ENCODE measurements at places on chromosomes 3 and 15. TPM values are rescaled to one million over a fixed set of nuclear protein-coding genes. Genes with fewer than 3 reads are reported as not detected.
A peak's percentile ranks its signal among the peaks of the same experiment; 100 is the strongest.

ADGRG7 gene
- not detected for total RNA-seq

VIPR1 gene
- 12.4 TPM for total RNA-seq

- no peaks in the 10 kb centered on the region for H3K27me3 ChIP-seq
- H3K27ac ChIP-seq = no peak overlapping the region
- no peaks in the 10 kb centered on the region for H3K4me1 ChIP-seq
- H3K36me3 ChIP-seq = no peaks in the 10 kb centered on the region
Measured at GRCh38 chr3:21682206-21682605, 68.8 kb downstream of the ZNF385D start.

DNA sequence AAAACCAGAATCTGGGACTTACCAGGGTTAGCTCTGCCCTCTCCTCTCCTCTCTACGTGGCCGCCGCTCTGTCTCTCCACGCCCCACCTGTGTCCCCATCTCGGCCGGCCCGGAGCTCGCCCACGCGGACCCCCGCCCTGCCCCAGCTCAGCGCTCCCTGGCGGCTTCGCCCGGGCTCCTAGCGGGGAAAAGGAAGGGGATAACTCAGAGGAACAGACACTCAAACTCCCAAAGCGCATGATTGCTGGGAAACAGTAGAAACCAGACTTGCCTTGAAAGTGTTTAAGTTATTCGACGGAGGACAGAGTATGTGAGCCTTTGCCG is 5.4 kb downstream of the ISL2 start:
- H3K27ac ChIP-seq = no peak overlapping the region
- no peak for DNase-seq
- H3K4me1 ChIP-seq = peaks cover 55% of the 10 kb centered on the region
- peak overlapping the region; percentile 41 for H3K4me3 ChIP-seq

GRCh38 chr15:57595011-57595866 is 3.5 kb downstream of the MYZAP start:
- H3K27me3 ChIP-seq = no peaks in the 10 kb centered on the region
- peak; percentile 85 for DNase-seq
- peak overlapping the region; percentile 91 for H3K27ac ChIP-seq
- no peak overlapping the region for H3K4me3 ChIP-seq
- no peaks in the 10 kb centered on the region for H3K36me3 ChIP-seq

DNA sequence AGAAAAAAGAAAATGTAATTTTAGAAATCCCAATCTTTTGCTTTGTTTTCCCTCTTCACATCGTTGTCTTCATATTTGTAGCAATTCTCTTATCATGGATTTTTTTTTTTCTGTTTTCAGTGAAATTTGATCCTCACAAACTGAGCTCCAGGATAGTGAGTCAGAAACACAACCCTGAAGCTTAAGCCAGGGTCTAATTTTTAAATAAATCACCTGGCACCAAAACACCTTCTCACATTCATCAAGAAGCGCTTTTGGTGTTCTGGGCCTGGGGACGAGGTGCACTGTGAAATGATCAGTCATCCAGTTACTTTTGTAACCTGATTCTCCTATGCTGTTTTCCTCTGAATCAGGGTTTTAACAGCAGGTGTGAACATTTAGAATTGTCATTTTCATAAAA is 87.7 kb downstream of the REC114 start:
- no peaks in the 10 kb centered on the region for H3K4me1 ChIP-seq
- no peaks in the 10 kb centered on the region for H3K27me3 ChIP-seq
- no peak overlapping the region for H3K27ac ChIP-seq
- H3K4me3 ChIP-seq = no peak overlapping the region

GRCh38 chr3:111904376-111905241 is 45.5 kb downstream of the PHLDB2 start:
- no peaks in the 10 kb centered on the region for H3K27me3 ChIP-seq
- H3K36me3 ChIP-seq = no peaks in the 10 kb centered on the region
- H3K4me1 ChIP-seq = no peaks in the 10 kb centered on the region

DNA sequence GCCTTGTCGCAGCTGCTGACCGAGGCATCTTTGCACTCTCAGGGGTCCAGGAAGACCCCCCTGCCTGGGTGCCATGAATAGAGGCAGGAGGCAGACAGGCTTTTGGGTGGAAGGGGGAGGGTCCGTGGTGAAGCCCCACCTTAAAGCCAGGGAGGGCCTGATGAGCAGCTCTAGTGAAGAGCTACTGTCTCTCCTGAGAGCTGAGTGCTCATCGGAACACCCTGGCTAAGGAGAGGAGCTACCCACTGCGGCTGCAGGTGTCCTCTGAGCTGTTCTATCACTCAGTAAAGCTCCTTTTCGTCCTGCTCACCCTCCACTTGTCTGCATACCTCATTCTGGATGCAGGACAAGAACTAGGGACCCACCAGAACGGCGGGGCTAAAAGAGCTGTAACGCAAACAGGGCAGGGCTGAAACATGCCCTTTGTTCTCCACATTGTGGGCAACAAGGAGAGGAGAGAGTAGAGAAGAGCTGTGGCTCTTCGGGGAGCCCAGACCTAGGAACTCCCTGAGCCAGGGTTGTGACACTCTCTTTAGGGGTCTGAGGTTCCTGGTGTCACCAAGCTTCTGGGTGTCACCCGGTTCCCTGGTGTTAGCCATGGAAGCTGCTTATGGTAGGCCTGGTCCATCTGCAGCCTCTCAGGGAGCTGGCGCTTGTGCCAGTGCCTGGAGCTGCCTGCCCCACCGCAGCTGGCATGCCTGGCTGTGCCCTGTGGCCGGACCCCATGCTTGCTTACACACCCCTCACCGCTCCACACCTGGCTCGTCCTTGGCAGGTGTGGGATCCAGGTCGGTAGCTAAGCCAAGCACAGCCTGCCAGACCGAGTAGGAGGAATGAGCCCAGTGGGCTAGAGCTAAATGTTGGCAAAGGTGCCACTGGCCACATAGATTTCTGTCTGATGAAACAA is 26.2 kb upstream of the TFG start:
- H3K27ac ChIP-seq = no peak overlapping the region
- no peaks in the 10 kb centered on the region for H3K4me1 ChIP-seq
- no peaks in the 10 kb centered on the region for H3K36me3 ChIP-seq
- no peaks in the 10 kb centered on the region for H3K27me3 ChIP-seq
- no peak for DNase-seq

GOLGA6A gene
- not detected for total RNA-seq

DNA sequence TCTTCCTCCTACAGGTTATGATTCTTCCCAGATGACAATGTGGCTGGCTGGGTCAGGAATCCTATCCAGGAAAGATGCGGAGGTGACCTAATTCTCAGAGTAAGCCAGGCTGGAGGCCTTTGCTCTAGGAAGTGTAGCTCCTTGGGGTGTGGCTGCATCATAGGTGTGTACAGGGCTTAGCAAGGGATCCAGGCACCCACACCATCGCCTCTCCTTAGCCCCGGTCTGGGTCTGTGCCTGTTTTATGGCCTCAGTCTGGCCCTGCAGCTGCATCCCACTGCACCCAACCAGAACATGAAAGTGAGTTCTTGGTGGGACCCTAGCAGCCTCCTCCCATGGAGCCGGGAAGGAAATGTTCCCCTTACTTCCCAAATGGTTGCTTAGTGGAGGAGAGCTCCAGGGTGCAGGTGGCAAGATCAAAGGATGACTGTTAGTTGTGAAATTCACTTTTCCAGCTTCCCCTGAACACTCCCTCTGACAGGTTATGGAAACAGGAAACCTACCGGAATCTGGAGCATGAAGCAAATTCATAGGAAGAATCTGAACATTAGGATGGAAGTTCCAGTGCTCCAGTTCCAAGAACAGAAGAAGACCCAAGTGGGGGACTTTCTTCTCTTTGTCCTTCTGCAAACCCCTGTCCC is 2.7 kb upstream of the AMOTL2 start:
- DNase-seq = no peak
- H3K27me3 ChIP-seq = no peaks in the 10 kb centered on the region
- H3K36me3 ChIP-seq = no peaks in the 10 kb centered on the region
- no peak overlapping the region for H3K27ac ChIP-seq

GRCh38 chr3:7568526-7569184 is 707.7 kb downstream of the GRM7 start:
- no peak overlapping the region for H3K27ac ChIP-seq
- DNase-seq = no peak
- H3K4me3 ChIP-seq = no peak overlapping the region
- no peaks in the 10 kb centered on the region for H3K27me3 ChIP-seq
- no peaks in the 10 kb centered on the region for H3K4me1 ChIP-seq
- no peaks in the 10 kb centered on the region for H3K36me3 ChIP-seq

GRCh38 chr3:195033531-195034091 is 237.3 kb downstream of the XXYLT1 start:
- H3K4me3 ChIP-seq = no peak overlapping the region
- no peak overlapping the region for H3K27ac ChIP-seq
- no peak for DNase-seq
- no peaks in the 10 kb centered on the region for H3K27me3 ChIP-seq
- H3K4me1 ChIP-seq = no peaks in the 10 kb centered on the region
- no peaks in the 10 kb centered on the region for H3K36me3 ChIP-seq

- DNase-seq = no peak
- H3K27me3 ChIP-seq = no peaks in the 10 kb centered on the region
- H3K27ac ChIP-seq = no peak overlapping the region
- H3K4me1 ChIP-seq = no peaks in the 10 kb centered on the region
- H3K4me3 ChIP-seq = no peak overlapping the region
Measured at GRCh38 chr3:179083977-179084376, 12.4 kb upstream of the ZMAT3 start.

RPL35A gene
- total RNA-seq = 1,614 TPM

- H3K4me3 ChIP-seq = no peak overlapping the region
- H3K27ac ChIP-seq = no peak overlapping the region
- no peaks in the 10 kb centered on the region for H3K36me3 ChIP-seq
- no peaks in the 10 kb centered on the region for H3K4me1 ChIP-seq
- H3K27me3 ChIP-seq = no peaks in the 10 kb centered on the region
Measured at GRCh38 chr15:77901921-77902750, 175.4 kb downstream of the TBC1D2B start.

- DNase-seq = no peak
- H3K4me1 ChIP-seq = peaks cover 26% of the 10 kb centered on the region
- no peak overlapping the region for H3K4me3 ChIP-seq
- peak overlapping the region; percentile 15 for H3K27ac ChIP-seq
- H3K27me3 ChIP-seq = no peaks in the 10 kb centered on the region
Measured at GRCh38 chr3:20057612-20058180, 17.4 kb downstream of the KAT2B start.

GOLGA8N gene
- total RNA-seq = 6.2 TPM

- H3K4me3 ChIP-seq = no peak overlapping the region
- H3K4me1 ChIP-seq = peaks cover 7% of the 10 kb centered on the region
- H3K36me3 ChIP-seq = no peaks in the 10 kb centered on the region
Measured at GRCh38 chr15:101129851-101130380, 121.9 kb downstream of the CHSY1 start.

DNA sequence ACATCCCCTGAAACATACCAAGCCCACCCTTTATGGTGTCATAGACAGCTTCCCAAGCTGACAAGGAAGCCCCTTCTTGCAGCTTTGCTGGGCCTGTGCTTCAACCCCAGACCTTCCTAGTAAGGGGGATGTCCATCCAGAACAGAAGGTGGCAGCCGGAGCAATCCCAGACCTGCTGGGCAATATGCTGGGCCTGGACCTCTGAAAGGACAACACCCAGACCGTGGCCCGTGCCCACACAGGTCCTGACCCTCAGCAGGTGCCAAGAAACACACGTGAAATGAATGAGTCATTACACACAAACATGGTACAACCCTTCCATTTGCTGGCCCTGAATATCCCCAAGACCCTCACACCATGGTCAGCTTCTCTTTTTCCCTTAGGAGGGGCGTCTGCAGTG is 19.8 kb upstream of the VILL start:
- H3K4me3 ChIP-seq = no peak overlapping the region
- H3K27ac ChIP-seq = no peak overlapping the region
- no peaks in the 10 kb centered on the region for H3K27me3 ChIP-seq
- peaks cover 2% of the 10 kb centered on the region for H3K36me3 ChIP-seq
- no peak for DNase-seq

SLITRK3 gene
- total RNA-seq = not detected

DNA sequence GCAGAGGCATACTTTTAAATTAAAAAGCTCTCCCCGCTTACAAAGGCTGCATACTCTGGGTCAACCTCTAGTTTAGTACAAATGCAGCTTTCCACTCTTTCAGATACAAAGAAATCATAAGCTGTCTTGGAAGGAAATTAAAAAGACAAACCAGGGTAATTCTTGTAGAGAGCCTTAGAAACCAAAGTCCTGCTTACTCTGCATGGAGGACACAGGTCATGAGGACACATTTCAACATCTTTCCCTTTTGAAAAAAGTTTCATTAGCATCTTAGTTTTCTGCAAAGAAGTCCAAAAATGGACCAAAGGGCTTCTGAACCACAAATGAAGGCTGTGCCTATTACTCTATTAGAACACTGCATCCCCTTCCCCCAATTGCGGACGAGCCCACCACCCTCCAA is 50.5 kb upstream of the WNT5A start:
- H3K4me1 ChIP-seq = no peaks in the 10 kb centered on the region
- DNase-seq = no peak

DNA sequence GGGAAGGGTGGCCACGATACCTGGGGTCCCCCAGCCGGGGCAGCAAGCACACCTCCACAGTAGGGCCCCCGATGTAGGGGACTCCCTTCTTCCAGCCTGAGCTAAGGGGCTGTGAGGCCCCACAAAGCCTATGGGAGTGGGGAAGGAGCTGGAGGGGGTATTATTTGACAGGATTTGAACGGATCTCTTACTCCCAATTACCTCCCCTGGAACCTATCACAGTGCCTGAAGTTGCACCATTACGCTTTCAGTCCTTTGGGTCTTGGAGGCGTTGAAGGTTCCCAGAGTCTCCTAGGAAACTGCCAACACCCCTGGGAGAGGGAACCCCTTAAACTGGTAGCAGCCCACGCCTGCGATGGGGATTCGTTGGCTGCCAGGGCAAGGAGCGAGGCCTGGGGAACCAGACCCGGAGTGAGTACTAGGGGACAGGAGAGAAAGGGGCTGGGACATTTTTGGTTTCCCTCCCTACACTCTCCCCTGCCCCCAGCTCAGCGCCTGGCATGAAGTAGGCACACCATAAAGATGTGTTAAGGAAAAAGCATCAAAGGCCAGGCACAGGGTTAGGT is 409 bp upstream of the LHFPL4 start:
- H3K36me3 ChIP-seq = no peaks in the 10 kb centered on the region
- H3K4me3 ChIP-seq = no peak overlapping the region
- H3K27me3 ChIP-seq = peaks cover 11% of the 10 kb centered on the region
- no peaks in the 10 kb centered on the region for H3K4me1 ChIP-seq

- peaks cover 28% of the 10 kb centered on the region for H3K4me1 ChIP-seq
- no peak overlapping the region for H3K4me3 ChIP-seq
- H3K36me3 ChIP-seq = peaks cover 10% of the 10 kb centered on the region
- no peak for DNase-seq
- no peaks in the 10 kb centered on the region for H3K27me3 ChIP-seq
Measured at GRCh38 chr3:38022896-38023709, 6.3 kb downstream of the PLCD1 start.

- no peaks in the 10 kb centered on the region for H3K36me3 ChIP-seq
- no peak for DNase-seq
- H3K27me3 ChIP-seq = no peaks in the 10 kb centered on the region
- no peak overlapping the region for H3K27ac ChIP-seq
- H3K4me1 ChIP-seq = peaks cover 43% of the 10 kb centered on the region
Measured at GRCh38 chr3:107589454-107589853, 66.7 kb downstream of the BBX start.

ZNF639 gene
- total RNA-seq = 44.7 TPM

PRR20G gene
- total RNA-seq = not detected

Measured in adrenal gland (tissue), 19 donors.